ENCODE measurements at places on chromosomes 11 and 22.

GRCh38 chr11:33616552-33616951 lies 84.1 kb downstream of the C11orf91 start:
- no peak for DNase-seq

DNA sequence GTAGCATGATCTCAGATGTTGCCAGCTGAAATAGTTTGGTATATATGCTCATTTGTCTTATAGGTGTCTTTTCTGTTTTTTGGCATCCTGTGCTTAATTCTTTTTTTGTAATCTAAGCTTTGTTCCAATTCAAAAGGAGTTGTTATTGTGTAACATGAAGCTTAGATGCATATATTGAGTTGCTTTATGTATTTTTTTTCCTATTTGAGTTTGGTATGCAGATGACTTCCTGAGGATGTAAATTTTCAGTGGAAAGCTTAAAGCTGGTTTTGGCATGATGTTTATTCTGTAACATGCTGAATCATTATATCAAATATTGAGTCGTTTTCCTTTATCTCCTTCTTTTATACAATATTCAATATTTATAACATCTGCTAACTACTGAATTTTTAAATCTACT lies 69.4 kb downstream of the DDX10 start:
- no peak for DNase-seq

DNA sequence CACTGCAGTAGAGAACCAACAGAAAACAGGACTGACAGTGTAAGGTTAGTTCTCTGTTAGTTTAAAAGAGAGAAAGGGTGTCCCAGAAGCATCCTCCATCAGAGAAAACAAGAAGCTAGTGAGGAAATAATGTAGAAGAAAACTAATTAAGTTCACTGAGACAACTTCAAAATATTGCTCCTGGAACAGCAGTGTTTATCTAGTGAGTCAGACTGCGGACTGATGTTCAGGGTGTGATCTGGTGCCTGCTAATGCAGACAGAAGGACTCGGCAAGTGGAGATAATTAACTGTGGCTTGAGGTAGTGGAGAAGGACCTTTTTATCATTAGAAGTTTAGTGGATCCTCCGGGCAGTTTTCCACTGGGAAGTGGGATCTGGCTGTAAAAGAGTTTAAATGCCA lies 55.4 kb downstream of the CDON start:
- no peak for DNase-seq

DNA sequence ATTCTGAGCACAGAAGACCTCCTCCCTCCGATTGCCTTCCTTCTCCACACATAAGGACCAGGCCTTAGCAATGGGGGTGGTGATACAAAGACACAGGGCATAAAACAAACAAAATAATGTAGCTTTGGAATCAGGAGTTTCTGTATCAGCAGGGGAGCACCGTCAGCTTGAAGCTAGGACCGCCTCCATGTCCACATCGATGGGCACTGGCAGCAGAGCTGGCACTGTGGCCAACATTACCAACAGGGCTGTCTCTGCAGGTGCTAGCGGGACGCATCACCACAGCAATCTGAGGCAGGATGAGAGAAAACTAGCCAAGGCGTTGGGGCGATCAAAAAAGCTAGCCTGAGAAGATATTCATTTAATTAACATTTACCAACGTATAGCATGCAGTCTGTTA lies 201.4 kb downstream of the MAML2 start:
- no peak for DNase-seq

DNA sequence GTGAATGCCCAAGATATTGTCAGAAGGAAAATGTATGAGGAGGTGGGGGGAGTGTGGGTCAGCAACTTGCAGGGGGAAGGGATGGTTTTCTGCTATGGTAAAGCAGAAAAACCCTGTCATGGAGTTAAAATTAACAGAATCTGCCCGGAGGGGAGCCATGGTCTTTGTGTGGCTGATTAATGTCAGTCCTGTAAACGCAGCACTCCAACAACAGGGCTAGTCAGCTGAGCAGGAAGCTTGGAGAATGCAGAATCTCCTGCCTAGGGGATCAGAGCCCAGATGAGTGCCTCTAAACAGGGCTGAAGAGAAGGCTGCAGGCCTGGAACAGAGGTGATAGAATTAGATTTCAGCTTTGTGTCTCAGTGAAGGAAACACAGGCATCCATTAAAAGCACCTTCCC lies 140.9 kb upstream of the MTNR1B start:
- no peak for DNase-seq

- DNase-seq = no peak
Measured at GRCh38 chr11:44351898-44352498, 42.1 kb upstream of the ALX4 start.
